ENCODE measurements at places on chromosomes 5 and 9. TPM values are rescaled to one million over a fixed set of nuclear protein-coding genes. Genes with fewer than 3 reads are reported as not detected.

Gene C5orf34
- 4.4 TPM for total RNA-seq

Gene KIF4B
- total RNA-seq, result 0.33 TPM

Gene SCGB3A1
- total RNA-seq, result 2.2 TPM

Gene ADAMTS13
- total RNA-seq, result 5.1 TPM

Measured in camera-type eye (tissue), 1 donor.